ENCODE measurements at places on chromosomes 6 and 20.

GRCh38 chr20:57713505-57713903 is 3.7 kb upstream of the PMEPA1 start:
- DNase-seq = no peak

DNA sequence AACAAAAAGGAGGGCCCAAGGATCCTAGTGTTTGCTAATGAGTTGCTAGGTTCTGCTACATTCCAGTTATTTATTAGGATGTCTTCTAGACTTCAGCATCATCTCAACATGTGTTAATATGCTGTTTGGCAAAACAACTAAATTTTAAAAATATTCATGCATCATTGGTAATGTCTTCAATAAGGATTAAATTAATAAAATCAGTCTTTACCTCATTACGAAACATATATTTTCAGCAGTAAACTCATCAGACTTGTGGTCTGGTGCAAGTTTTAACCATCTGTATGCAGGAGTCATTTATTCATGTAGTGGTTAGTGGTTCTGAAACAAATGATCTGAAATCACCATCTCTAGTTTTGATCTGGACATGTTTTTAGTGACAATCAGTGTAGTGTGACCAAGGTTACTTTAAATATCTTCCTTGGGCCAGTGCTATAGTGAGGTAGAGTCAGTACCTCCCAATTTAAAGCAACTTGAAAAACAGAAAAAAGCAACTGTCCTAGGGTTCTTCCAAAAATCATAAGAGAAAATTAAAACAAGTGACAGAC is 85.0 kb upstream of the KCNK16 start:
- no peak for DNase-seq

DNA sequence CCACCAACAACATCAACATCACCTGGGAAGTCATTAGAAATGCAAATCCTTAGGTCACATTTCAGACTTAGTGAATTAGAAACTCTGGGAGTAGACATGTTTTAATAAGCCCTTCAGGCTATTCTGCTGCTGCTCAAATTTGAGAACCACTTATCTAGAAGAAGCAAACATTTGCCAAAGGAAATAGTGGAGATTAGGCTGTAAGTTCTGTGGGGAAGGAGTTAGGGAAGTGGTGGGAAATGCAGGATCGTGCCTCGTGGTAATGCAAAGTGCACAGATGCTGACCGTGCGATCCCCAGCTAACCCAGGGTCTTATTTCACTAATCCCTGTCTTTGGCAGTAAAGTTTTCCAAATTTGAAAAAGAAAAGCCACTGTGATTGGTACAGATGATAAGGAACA is 328.5 kb downstream of the EPM2A start:
- DNase-seq = no peak

- no peak for DNase-seq
Observed at GRCh38 chr6:170082531-170083187, 208.2 kb downstream of the DLL1 start.

DNA sequence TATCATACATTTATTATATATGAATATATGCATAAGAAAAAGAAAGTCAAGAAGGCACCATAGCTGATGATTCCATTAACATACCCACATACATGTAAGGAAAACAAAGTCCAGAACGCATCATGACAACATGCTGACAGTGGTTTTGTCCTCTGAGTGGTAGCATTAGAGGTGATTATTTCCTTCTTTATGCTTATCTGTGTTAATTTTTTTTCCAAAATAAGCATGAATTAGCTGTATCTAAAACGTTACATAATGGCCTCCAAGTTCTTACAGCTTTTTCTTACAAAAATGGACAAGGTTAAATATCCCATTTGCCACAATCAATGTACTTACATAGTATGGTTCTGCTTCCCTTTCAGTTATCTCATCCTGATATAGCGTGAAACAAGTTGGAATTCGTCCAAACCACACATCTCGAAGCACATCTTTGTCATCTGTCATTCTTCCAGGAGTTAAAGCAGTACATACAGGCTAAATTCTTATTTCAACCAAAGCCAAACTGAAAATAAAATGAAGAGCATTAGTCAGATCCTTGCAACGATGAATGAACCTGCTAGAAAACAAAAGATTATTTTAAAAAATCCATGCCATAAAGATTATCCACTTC is 9.7 kb downstream of the ATG5 start:
- no peak for DNase-seq

DNA sequence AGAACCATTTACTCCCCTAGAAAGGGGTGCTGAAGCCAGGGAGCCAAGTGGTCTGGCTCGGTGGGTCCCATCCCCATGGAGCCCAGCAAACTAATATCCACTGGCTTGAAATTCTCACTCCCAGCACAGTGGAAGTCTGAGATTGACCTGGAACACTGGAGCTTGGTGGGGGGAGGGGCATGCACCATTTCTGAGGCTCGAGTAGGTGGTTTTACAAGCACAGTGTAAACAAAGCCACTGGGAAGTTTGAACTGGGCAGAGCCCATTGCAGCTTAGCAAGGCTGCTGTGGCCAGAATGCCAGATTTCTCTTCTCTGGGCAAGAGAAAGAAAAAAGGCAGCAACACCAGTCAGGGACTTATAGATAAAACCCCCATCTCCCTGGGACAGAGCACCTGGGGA is 855.8 kb upstream of the CITED2 start:
- no peak for DNase-seq

DNA sequence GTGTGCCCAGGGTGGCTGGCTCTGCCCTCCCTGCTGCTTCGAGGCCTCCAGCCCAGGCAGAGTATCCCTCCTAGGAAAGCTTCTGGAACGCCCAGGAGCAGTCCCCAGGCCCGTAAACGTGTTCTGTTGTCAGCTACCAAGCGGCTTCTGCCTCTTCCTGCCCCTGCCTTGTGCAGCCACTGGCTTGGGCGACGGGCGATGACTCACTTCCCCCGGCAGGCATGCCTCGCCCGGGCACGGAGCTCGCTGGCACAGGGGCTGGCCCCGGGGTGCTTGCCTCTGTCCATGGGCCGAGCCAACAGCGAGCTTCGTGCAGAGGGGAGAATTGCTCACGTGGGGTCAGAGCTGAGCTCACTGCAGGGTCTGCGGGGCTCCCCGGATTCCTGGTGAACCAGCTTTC is 86.7 kb upstream of the THBS2 start:
- DNase-seq = no peak

GRCh38 chr6:82227770-82228169 is 19.8 kb downstream of the IBTK start:
- DNase-seq = no peak

GRCh38 chr6:25239498-25239897 is 39.7 kb upstream of the CARMIL1 start:
- DNase-seq = no peak

GRCh38 chr20:50886184-50886790 is 45.0 kb downstream of the ADNP start:
- DNase-seq = no peak

DNA sequence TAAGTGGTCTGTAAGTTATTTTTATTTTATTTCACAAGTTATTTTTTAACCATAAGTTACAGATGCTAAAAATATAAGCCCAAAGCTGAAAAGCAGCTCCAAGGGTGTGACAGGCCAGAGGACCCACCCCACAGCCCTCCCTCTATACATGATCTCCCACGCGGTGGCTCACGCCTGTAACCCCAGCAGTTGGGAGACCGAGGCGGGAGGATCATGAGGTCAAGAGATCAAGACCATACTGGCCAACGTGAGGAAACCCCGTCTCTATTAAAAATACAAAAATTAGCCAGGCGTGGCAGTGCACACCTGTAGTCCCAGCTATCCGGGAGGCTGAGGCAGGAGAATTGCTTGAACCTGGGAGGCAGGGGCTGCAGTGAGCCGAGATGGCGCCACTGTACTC is 32.2 kb downstream of the COL11A2 start:
- no peak for DNase-seq

DNA sequence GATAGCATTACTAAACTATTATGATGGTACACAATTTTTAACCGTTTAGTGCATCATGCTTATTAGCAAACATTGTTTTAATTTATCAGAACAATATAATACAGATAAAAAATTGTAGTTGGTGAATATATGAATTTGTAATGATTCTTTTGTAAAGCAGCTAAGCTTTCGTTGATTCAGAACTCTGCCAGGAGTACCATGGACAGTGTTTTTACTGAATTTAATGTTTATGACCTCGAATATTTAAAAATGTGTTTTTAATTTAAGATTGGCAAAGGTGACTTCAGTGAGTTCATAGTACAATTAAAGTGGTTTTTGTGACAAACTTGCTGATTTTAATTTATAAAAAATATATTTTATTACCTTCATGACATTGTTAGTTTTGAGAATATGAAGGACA is 10.0 kb downstream of the AFDN start:
- DNase-seq = no peak

DNA sequence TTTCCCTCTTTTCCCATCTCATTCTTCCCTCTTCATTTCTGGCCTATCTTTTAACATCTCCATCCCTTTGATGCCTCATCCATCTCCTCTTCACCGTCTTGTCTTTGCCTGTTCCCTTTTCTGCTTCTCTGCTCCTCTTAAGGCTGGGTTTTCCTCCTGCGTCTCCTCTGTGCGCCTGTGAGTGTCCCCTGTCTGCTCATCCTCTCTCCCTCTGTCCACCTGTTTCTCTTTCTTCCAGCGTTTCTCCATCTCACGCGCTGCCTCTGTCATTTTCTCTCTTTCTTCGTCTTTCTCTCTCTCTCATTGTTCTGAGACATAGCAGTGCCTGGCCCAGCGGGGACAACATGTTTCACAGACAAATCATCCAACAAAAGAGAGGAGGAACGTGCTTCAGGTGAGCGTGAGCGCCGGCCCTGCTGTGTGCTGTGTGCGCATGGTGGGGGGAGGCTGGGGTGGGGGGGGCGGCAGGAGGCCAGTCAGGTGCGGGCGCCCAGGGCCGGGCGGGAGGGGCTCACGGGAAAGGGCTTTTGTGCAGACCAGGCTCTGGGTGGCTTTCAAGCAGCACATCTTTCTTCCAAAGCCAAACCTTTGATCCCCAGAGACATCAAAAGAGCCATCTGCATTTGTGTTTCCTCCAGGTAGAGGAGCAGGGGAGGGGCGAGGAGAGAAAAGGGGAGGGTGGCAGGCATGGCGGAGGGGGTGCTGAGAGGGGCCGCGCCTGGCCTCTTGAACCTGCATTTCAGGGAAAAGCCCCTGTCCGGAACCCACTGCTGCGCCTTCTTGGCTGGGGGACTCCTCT is 121.3 kb downstream of the VEGFA start:
- no peak for DNase-seq

DNA sequence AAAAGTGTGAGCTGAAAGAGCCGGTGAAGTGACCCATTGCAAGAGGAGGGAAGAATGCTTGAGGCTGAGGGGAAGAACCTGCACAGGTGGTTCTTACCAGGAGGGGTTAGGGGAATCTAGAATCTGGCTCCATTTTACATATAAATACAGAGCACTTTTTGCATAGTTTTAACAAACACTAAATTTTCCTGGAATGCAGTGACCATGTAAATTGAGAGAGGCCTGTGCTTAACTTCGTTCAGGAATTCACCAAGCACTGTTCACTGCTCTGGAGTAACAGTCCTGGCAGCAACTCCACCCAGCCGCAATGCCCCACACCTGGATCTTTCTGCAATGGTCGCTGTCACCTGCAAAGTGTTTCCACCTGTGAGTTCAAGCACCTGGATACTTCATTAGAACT is 13.2 kb upstream of the RIPOR3 start:
- no peak for DNase-seq

DNA sequence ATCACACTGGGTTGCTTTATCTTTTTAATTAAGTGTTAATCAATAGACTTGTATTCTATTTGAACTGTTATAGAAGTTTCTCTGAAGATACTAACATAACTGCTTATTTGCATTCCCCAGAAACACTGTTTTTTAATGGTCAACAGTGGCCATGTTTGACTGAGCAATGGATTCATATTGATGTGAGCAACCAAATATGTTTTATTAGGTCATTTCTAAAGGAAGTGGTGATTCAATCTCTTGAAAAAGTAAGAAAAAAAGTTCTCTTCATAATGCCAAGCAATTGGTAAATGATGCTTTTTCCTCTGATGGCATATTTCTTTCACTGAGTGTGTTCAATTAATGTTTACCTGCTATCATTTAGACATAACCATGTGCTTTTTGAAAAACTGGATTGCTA is 593.0 kb upstream of the CITED2 start:
- DNase-seq = no peak

DNA sequence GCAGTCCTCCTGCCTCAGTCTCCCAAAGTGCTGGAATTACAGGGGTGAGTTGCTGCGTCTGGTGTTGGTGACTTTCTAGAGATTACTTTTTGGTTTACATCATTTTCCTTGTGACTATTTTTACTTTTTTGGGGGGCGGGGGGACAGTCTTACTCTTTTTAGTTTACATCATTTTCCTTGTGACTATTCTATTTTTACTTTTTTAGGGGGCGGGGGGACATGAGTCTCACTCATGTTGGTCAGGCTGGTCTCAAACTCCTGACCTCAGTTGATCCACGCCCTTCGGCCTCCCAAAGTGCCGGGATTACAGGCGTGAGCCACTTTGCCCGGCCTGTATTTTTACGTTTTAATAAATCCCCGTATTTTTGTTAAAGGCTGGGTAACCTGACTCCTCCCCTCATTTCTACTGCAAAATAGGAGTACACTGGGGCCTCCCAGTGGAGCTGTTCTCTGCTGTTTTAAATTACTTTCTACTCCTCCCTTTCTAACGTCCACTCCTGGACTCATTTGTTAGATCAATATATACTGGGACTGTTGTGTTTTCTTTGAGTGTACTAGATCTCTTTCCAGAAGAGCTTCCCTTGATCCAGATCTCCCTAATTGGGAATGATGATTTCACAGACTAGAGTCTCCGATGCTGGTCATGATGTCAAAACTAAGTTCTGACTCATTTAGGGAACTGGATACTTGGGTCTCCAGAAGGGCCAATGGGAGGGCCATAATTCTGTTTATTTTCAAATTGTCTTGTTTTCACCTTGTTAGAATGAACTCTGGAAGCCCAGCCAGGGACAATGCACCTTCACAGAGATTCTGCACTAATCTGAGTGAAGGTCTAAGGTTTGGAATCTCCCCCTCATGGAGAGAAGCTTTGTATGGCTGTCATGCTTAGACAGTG is 9.2 kb downstream of the HSPA1B start:
- DNase-seq = no peak

GRCh38 chr6:168585441-168585840 is 144.5 kb downstream of the SMOC2 start:
- no peak for DNase-seq

DNA sequence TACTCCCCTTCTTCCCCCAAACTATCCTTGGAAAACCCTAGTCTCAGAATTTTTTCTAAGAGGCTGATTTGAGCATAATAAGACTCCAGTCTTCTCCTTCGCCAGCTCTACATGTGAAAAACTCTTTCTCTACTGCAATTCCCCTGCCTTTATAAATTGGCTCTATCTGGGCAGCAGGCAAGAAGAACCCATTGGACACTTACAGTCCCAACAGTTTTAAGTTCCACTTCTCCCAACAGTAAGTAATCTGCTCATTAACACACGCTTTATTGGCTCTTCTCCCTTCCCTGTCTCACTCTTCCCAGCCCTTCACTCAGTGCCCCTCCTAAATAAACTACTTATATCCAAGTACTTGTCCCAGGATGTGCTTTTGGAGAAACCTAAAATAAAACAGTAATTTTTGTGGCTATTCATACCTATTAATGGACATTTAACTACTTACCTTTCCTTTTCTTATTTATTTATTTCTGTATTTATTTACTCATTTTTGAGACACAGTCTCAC is 11.1 kb upstream of the DDR1 start:
- DNase-seq = no peak

- DNase-seq = peak; percentile 47
Observed at GRCh38 chr6:85641897-85642773, 551 bp downstream of the SYNCRIP start.
